Common myeloid progenitor, CD34-positive (primary cell): ENCODE measurements at places on chromosomes 3 and 15.
A peak's percentile ranks its signal among the peaks of the same experiment; 100 is the strongest.

DNA sequence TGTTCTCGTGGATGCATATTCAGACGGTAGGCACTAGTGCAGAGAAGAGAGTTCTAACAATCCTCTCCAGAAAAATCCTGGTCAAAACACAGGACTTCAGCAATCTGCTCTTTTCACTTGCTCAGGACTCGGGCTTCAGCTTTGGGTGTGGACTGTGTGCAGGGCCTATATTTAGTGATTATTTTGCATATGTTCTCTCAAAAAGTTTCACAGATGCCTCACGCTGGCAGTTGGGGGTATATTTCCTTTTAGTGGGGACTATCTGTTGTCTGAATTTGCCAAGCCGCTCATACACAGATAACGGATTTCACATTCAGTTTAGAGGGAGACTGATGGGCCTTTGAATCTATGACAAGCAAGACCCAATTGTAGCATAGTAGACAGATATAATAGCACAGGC lies 54.4 kb upstream of the LRRN1 start:
- no peak for DNase-seq

DNA sequence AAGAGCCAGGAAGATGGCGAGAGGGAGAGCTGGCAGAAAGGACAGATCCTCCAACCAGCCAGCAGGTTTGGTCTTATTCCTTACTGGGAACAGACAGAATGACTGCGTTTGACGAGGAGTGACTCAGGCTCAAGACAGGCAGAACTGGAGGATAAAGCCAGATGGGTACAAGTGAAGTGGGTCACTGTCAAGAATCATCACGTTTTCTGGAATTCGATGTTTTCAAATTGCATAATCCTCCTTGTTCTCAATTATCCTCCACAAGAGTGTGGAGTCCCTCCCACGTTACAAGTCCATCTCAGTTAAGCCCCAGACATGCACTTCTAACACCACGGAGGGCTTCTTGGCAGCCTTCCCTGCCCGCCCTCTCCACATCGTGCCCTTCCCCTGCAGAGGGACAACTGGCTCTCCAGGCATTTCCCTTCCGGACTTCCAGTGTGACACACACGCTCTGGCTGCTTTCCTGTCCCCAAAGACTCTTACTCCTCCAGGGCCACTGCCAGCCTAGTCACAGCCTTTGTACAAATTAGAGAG lies 183.1 kb downstream of the CHST2 start:
- peak; percentile 7 for DNase-seq

- peak; percentile 94 for DNase-seq
Measured at GRCh38 chr3:4340411-4341335, 37.5 kb downstream of the SETMAR start.

GRCh38 chr15:43279496-43279895 lies 12.8 kb upstream of the TGM5 start:
- no peak for DNase-seq

GRCh38 chr3:158839966-158840365 lies 38.1 kb downstream of the MFSD1 start:
- DNase-seq = no peak

- DNase-seq = no peak
Measured at GRCh38 chr15:39720081-39720480, 62.6 kb downstream of the FSIP1 start.

DNA sequence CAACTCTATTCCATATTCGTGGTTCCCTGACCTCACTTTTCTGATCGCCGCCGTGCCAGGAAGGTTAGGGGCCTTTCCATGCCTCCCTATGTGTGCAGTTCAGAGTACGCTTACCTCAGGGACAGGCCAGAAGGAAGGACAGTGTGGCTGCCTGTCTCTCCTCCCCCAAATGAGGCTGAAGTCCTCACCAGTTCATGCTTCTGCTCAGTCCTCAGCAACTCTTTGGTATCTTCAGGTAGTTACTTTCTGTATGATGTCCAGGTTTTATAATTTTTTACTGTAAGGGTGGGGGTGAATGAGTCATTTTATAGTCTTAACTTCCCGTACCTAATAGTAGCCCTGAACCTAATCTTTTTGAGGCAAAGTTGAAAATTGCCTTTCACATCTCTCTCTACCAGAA lies 98.7 kb downstream of the VPS8 start:
- DNase-seq = no peak

GRCh38 chr15:99726333-99726732 lies 6.9 kb downstream of the LYSMD4 start:
- no peak for DNase-seq

- peak; percentile 19 for DNase-seq
Measured at GRCh38 chr15:89457086-89457485, 39.3 kb downstream of the RHCG start.

DNA sequence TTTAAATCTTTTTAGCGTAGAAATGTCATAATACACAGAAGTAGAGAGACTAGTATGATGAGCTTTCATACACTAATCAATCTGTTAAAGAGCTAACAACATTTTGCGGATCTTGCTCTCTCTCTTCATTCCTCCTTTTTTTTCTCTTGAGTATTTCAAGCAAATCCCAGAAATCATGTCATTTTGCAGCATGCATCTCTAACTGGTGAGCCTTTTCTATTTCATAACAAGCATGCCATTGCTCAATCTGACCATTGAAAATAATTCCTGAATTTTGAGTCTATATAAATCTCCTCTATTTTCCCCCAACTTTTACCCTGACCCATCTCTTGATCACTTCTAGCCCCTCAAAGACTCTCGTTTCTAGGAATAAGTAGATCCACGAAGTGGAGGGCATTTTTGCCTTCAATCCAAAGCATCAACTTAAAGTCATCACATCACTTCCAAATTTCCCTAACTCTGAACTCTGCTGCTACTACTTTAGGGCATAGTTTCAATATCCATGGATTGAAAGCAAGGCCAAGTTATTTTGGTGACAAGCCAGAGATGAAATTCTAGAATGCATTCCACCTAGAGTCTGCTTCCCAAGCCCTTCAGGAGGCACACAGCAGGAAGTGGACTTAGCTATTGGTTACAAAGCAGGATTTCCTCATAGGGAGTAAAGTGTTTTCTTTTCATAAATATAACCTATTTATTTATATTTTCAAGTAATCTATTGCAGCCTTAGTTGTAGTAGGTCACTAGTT lies 253.5 kb upstream of the ZPLD1 start:
- no peak for DNase-seq

DNA sequence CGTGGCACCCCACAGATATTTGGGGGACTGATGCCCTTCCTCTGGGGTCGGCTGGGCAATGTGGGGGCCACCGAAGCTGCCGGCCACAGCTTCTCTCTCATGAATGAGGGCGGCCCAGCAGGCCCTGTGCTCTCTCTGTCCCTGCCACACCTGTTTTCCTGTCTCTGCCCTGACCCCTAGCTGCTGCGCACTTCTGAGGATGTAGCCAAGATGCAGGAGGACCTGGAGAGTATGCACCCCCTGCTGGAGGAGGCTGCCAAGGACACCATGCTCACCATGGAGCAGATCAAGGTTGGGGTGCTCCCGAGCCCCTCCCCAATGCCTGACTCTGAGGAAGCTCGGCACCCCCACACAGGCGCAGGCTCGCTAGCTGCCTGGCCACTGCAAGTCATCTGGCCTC lies 59.7 kb downstream of the SEMA3G start:
- DNase-seq = peak; percentile 50

- peak; percentile 39 for DNase-seq
Measured at GRCh38 chr15:78915341-78916087, 29.3 kb downstream of the CTSH start.

- DNase-seq = no peak
Measured at GRCh38 chr3:194686414-194686815, 732 bp downstream of the FAM43A start.

DNA sequence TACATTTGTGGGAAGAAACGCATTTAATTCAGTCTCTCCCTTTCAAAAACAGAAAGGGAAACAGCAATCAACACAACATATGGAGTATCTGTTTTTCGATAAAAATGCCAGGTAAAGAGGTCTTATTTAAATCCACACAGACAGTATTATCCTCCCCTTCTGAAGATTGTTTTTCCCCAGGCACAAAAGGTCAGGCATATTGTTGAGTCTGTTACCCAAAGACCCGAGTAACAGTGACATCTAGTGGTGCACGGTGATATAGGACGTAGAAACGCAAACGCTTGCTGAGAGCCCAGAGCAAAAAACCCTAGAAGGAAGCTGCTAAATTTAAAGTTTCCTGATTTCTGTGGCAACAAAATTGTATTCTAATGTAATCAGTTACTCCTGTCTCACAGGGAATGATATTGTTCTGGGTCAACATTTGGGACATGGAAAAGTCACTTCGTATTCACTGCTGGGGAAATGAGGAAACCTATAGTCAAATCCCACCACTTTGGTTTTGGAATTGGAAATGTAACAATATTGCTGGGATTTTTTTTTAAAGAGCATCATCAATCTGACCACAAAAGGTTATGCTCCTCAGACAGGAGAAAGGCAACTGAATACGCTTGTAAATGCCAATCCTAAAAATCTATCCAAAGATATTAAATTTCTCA lies 312.7 kb upstream of the CCDC54 start:
- DNase-seq = peak; percentile 64

GRCh38 chr3:141152801-141153678 lies 78.6 kb upstream of the PXYLP1 start:
- DNase-seq = no peak

GRCh38 chr15:69999392-70000085 lies 98.2 kb downstream of the TLE3 start:
- no peak for DNase-seq

- peak; percentile 26 for DNase-seq
Measured at GRCh38 chr3:122063908-122064307, 8.7 kb downstream of the CD86 start.

DNA sequence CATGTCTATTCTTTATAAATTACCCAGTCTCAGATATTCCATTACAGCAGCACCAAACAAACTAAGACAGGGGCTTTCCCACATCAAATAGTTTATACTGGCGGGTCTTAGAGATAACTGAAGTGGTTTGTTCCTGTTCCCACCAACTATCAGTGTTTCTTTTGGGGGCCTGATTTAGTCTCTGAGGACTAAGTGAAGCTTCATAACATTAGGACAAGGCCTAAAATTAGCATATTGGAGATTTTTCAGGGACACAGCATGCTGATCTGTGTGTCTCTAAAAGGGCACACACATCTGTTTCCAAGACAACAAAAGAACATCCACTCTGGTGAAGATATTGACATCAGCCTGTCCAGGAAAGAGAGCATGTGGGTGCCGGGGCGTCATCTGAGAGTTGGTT lies 72.6 kb upstream of the SEMA6D start:
- DNase-seq = peak; percentile 28

- peak; percentile 93 for DNase-seq
Measured at GRCh38 chr15:98442379-98442833, 205.9 kb upstream of the IGF1R start.

DNA sequence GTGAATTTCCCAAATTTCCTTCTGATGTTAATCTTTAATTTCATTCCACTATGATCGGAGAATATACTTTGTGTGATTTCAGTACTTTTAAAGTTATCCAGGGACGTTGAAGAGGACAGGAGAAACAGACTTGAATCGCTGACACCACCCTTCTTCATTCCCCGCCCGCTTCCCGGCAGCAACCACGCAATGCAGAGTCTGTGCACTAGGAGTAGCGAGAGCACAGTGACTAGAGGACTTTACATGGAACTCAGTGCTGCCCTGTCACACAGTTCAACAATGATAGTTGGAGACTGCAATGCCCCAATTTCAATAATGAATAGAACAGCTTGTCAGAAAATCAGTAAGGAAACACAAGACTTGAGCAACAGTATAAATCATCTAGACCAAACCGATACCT lies 73.9 kb downstream of the RNF13 start:
- DNase-seq = no peak

DNA sequence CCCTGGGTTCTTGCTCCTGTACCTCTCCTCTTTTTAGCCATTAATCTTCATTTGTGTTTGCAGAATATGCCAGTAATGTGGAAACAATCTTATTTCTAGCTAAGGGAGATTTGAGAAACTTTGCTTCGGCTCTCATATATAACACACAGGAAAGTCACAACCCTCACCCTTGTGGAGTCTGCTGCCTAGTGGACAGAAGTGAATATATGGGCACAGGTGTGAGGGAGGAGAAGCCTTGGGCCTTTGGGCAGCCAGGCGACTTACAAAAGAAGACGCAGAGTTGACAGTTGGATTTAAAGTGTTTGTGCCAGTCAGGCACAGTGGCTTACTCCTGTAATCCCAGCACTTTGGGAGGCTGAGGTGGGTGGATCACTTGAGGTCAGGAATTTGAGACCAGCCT lies 181.8 kb upstream of the TBL1XR1 start:
- peak; percentile 19 for DNase-seq

DNA sequence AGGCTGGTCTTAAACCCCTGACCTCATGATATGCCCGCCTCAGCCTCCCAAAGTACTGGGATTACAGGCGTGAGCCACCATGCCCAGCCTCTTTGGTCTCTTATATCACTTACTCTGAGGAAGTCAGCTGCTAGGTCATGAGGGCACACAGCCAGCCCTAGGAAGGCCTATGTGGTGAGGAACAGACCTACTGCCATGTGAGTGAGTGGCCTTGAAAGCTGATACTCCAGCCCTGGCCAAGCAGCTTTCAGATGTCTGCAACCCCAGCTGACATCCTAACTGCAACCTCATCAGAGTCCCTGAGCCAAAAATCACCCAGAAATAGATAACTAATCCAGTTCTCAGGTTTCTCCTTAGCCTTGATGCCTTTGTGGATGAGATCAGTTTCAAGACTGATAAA lies 224.3 kb downstream of the EDEM1 start:
- DNase-seq = no peak

GRCh38 chr15:57015897-57016296 lies 97.5 kb downstream of the TCF12 start:
- DNase-seq = no peak

GRCh38 chr3:43971486-43971885 lies 270.2 kb upstream of the TOPAZ1 start:
- no peak for DNase-seq

GRCh38 chr3:57757642-57758297 lies 1.7 kb downstream of the SLMAP start:
- DNase-seq = no peak

- DNase-seq = no peak
Measured at GRCh38 chr3:195071011-195071728, 199.8 kb downstream of the XXYLT1 start.

DNA sequence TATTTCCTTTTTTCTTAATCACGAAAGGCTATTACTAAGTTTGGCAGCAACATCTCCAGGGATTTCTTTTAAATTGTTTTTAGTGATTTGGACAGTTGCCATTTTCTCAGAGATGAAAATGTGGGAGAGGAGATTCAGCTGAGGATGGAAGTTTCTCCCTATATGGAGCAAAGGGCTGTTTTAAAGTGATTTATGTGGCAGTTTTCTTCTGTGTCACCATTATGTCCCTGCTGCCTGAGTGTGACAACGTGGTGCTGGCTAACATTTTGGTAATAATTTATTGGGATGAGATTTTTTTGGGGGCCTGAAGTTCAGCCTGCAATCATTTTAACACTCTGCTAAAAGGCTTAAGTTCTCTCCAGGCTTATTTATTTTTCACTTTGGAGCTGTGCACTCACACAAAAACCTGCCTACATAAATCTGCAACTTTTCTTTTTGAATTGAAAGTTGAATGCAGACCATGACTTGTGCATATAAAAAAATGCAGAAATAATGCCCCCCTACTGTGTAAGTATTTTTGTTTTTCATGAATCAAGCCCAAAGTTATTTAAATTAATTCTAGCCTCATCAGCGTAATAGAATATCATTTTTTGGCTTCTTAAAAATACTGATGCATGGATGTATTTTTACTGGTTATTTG lies 210.9 kb downstream of the ZIC1 start:
- DNase-seq = no peak
